ENCODE measurements at places on chromosomes 16 and 17.

GRCh38 chr16:79482011-79482410 lies 118.5 kb downstream of the MAF start:
- no peak for DNase-seq

- no peak for DNase-seq
Observed at GRCh38 chr17:28261219-28261618, 57.8 kb upstream of the TMEM97 start.

DNA sequence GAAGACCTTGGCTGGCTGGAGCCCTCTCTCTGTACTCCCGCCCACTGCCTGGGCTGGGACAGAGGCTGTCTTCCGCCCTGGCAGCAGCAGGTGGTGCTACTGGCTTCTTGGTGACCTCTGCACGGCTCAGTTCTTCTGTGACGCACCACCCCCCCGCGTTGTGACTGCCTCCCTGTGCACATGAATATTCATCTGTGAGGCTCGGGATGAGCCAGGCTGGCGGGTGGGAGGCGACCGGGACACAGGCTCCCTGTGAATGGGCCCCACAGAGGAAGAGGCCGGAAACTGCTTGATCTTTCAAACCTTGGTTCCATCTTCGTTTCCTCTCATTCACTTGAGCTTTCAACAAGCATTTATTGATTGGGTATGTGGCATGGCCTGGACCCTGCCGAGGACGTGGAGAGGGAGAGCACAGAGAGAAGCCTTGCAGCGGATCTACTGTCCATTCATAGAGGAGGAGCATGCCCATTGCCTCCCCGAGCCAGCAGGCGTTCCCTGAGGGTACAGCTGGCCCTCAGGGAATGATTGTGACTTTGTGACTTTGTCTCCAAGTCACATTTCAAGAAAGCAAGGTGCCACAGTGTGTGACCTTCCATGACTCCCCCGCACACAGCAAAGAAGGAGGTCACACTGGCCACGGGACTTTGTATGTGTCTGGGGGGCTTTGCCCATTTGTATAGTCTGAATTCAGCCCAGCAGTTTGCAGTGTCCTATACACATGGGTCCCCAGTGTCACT lies 45.0 kb downstream of the B9D1 start:
- no peak for DNase-seq

DNA sequence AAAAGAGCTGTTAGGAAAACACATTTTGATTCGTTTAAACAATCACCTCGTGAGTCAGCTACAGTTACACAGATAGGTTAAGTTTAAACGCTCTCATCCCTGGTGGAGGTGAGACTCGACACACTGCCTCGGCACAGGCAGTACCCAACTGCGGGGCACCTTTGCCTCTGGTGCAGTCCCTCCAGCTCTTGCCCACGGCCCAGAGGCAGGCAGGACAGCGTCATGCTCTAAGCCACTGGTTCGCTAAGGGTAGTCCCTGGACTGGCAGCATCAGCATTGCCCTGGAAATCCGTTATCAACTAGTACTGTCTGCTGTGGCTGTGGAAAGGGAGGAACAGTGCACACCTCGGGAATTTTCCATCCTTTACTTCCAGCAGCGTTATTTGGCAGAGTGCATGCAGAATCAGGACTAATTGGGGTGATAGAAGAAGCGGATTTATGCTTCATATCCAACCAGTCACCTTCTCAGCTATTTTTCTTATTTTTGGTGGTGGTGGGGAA lies 3.7 kb upstream of the PIK3R6 start:
- DNase-seq: no peak

- no peak for DNase-seq
Observed at GRCh38 chr17:46876353-46876887, 25.0 kb downstream of the WNT9B start.

DNA sequence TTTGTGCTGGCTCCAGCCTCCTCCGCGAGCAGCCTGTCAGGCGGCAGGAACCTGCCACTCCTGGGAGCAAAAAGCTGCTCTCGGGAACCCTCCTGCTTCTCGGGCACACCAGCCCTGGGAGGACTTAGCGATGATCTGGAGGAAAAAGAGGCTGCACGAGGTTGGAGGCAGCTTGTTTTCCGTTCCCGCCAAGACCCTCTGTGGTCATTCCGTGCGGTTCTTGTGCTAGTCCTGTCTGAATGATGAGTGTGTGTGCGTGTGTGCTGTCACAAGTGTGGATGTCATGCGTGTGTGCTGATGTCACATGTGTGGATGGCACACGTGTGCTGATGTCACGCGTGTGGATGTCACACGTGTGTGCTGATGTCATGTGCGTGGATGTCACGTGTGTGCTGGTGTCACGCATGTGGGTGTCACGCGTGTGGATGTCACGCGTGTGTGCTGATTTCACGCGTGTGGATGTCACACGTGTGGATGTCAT lies 150.0 kb downstream of the NPIPB11 start:
- DNase-seq: no peak

DNA sequence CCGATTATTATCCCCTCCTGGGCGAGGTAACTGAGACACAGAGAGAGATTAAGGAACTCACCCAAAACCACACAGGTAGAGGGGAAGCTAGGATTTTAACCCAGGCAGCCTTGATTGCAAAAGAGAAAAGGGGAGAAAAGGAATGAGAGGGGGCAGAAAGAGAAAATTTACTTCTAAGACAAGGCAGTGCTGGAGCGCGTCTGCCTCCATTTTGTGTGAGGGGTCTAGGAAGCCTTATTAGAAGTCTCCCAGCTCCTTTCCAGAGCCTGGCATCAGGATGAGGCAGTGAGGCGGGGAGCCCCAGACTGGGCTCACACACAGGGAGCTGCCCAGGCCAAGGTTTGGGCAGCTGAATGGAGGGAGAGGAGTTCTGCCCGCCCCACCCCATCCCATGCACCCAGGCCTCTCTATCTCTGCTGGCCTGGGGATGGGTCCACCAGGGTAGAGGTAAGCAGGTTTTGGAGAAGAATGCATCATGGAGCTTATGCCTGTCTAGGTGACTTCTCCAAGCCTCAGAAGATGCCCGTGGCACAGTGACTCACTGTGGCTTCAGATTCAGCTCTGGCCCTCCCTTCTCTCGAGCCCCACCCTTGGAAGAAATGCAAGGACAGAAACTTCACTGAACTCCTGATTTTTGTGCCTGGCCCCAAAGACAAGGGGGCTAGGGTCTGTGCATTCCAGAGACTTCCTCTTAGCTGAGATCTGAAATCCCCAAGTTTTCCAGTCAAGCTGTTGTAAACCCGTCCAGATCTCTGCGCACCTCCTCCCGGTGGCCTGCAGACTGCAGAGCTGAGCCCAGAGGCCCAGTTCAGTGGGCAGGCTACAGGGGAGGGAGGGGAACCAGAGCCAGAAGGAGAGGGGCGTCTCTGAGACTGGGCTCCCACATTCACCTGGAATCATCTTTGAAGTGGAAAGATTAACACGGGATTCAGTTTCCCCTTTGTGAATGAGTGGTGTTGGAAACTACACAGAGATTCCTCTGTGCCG lies 95.1 kb upstream of the CDH5 start:
- DNase-seq: no peak

DNA sequence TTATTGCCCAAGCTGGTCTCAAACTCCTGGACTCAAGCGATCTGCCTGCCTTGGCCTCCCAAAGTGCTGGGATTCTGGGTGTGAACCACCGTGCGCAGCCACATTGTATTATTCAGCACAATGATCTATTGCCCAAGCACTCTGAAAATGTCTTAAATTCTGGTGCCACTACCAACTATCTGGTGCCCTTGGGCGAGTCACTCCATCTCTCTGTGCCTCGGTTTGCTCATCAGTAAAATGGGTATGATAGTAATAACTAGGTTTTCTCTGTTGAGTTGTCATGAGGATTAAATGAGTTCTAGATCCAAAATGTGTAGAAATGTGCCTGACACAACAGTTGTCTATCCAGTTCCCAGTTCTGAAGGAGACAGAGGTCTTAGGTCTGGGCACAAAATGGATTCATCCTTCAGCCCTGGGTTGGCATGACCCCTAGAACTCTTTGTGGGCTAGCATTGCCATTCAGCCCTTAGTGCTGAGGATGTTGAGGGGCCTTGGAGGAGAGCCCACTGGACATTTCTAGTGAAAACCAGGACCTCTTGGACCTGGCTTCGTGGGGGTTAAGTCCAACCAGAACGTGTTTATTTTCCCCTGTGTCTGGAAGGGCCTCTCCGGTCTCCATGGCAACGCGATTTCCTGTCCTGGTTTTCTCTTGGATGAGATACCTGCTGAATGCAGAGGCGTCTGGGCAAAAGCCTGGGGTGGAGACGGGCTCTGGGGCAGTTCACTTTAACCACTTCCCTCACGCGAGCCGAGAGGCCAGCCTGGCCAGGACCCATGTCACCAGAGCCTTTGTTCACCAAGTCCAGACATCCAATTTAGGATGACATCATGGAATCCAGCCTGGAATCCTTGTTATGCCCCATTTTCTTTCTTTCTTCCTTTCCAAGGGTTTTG lies 43.7 kb upstream of the TNRC6A start:
- no peak for DNase-seq

GRCh38 chr17:9974448-9975381 lies 69.6 kb upstream of the RCVRN start:
- DNase-seq: no peak

DNA sequence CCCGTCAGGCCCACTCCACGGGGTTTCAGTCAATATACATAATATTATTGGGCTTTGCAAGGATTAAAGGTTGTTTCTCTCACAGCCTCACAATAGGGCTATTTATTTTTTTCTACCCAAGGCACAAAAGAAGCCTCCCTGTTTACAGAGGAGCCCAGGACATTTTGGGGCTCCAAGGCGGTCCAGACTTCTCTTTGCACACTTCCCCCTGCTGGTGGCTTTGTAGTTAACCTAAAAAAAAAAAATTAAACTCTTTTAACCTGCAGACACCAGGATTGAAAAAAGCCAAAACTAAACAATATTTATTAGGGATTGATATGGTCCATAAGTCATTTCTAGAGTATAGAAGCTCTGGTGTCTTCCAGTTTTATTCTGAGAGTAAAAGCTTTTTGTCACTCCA lies 169.7 kb upstream of the ZFHX3 start:
- no peak for DNase-seq

GRCh38 chr17:16909472-16910246 lies 62.3 kb downstream of the TNFRSF13B start:
- no peak for DNase-seq

DNA sequence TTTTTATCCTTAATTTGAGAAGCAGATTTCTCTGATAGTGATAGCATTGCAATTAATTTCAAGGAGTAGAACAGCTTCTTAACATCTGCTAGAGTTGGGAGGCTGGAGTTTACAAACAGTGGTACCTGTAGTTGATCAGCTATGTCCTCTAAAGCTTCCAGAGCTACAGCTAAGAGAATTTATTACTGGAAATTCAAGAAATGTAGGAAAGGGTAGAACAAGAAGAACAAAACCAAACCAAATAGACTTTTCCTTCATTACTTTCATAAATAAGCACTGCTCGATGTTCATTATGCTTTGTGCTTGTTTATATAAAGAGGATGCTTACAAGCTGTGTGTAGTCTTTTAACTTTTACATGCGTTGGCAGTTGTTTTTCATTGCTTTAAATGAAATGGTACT lies 333.6 kb upstream of the TBX2 start:
- DNase-seq: no peak

DNA sequence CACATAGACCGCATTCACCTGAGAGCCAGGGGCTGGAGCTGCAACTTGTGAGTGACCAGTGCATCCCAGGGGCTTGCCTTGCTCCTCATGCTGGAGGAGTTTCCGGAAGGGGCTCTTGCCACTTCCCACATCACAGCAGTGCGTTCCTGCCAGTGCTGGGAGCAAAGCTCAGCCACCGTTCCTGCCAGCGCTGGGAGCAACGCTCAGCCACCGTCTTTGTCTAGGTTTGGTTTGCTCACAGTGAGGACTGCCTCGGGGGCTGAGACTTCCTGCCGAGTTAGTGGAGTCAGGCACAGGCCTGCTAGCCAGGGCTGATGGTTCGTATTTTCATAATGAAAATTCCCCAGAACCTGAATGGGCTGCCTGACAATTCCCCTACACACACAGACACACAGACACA lies 5.4 kb upstream of the CHRNE start:
- DNase-seq: no peak

DNA sequence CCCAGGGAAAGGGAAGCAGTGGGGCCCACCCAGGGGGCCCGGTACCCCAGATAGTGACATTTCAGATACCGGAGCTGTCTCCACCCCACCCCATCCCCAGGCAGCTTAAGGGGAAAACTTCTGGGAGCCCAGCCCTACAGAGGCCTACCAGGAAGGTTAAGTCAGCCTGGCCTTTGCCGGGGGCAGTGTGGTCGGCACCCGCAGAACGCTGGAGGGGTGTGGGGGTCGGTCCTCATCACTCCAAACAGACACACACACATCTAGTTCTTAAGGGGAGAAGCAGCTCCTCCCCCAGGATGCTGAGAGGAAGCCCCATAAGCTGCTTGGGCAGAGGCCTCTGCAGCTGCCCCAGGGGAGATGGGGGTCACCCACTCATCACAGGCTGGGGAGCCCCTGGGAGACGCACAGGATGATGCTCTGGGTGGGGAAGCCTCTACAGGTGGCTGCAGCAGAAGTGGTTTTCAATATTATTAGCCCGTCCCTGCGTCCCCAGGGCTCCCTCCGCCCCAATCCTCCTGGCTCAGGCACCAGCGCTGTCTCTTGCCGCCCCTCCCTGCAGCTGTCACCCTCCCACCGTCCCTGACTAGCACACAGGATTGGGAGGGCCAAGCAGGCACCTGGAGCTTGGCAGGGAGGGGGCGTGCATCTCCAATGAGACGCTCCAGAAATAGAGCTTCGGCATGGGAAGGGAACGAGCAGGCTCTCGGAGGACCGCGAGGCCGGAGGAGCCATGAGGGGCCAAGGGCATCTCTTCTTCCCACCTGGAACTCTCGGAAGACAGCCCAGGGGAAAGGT lies 1.4 kb upstream of the ABR start:
- DNase-seq: no peak

GRCh38 chr16:50924759-50925545 lies 183.1 kb downstream of the CYLD start:
- no peak for DNase-seq

GRCh38 chr16:85264752-85265151 lies 152.5 kb upstream of the CIBAR2 start:
- DNase-seq: no peak

DNA sequence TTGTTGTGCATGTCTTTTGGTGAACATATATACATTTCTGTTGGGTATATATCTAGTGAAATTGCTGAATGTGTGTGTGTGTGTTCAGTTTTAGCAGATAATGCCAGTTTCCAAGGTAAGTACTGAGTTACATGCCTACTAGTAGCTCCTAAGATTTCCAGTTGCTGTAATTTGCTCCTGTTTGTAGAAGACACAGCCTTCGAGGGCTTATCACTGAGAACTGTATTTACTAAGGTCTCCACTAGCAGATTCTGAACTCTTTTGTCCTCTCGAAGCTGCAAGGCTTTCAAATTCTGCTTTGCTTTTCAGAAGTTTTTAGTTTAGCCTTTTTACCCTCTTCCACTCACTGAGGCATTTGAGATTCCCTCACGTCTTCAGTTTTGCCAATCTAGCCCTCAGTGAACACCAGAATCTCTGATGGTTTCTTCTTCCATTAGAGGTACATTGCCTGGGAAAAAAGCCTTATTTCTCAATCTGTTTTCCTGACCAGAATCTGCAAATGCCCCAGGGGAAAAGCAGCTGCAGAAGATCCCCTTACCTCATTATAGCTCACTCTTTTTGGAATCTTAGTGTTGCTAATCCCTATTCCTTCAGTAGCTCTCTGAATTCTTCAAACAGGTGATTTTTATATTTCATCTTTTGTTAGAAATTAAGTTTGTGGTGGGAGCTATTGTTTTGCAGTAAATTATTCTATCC lies 52.9 kb downstream of the NF1 start:
- no peak for DNase-seq

GRCh38 chr16:1428511-1428910 lies 2.4 kb upstream of the PERCC1 start:
- DNase-seq: no peak

GRCh38 chr17:36936455-36937000 lies 747 bp upstream of the LHX1 start:
- DNase-seq: no peak

- DNase-seq: no peak
Observed at GRCh38 chr17:64455993-64456885, 7.3 kb downstream of the MILR1 start.

All from cortex of kidney (tissue), 1 donor.